Central memory CD4-positive, alpha-beta T cell (primary cell): ENCODE measurements at places on chromosomes 6 and 20.

DNA sequence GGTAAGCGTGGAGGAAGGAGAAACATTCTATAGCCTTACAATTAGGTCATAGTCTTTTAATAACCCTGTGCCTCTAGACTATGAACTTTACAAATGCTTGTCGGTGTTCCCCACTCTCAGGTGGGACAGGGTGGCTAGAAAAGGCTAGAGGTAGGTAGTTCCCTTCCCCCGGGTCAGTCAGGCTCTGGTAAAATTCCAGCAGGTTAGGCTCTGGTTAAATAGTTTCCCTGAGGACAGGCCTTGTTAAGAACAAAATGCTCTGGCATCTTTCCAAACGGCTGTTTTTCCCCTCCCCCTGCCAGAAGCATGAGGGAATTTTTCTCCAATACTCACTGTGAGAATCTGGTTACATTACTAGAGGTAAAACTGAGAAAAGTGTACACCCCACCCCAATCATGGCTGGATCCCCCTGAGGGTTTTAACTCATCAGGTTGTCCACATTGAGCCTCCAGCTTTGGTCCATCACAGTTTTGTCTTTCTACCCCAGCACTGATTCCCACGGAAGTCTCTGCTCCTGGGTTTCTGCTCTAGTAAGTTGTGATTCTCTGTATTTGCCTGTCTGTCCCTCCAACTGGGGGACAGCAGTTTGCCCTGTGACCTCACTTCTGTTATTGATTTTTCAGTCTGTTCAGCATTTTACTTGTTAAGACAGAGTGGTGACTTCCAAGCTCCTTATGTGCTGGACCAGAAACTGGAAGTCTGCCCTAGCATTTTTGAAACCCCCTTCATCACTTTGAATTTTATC is 84.7 kb upstream of the ADGRF1 start:
- DNase-seq: no peak

DNA sequence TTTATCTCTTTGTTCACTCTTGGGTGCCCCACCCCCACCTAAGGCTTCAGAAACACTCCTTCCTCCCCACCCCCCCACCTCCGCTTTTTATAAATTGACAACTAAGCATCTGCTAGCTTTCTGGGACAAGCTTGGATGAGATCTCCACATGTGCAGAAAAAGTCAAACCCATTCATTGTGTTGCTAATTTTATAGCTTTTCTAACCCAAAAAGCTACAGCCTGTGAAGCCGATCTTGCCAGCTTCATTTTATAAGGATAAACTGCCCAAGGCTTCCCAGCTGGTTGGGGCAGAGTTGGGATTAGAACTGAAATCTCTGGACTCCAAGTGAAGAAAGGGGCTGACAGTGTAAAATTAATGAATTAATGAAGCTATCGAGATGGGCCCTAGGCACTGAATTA is 24.1 kb downstream of the BPIFB4 start:
- DNase-seq: no peak

- no peak for DNase-seq
Measured at GRCh38 chr6:167107787-167108186, 15.1 kb upstream of the CCR6 start.

DNA sequence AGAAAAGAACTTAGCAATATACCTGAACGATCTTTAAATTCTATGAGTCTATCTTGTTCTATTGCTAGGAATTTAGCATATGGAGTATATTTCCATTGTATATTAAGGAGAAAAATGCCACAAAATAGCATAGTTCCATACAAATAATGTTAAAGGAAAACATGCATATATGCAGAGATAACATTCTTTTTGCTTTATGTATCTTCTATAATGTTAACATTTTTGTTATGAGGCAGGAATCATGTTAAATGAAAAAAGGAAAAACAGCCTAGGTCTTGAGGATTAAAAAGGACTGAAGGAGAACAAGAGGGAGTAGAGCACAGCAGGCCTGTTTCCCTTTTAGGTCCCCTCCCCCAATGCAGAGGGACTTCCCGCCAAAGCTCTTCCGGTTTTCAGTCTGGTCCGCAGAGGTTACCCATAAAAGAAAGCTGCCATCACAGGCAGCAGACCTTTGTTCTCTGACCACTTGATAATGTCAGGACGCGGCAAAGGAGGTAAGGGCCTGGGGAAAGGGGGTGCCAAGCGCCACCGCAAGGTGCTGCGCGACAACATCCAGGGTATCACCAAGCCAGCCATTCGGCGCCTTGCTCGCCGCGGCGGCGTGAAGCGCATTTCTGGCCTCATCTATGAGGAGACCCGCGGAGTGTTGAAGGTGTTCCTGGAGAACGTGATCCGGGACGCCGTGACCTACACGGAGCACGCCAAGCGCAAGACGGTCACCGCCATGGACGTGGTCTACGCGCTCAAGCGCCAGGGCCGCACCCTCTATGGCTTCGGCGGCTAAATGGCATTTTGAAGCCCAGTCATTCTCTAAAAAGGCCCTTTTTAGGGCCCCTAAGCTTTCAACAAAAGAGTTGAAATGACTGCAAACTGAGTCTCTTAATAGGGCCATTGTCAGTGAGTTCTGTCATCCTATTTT is 108.4 kb upstream of the PRSS16 start:
- peak; percentile 68 for DNase-seq

DNA sequence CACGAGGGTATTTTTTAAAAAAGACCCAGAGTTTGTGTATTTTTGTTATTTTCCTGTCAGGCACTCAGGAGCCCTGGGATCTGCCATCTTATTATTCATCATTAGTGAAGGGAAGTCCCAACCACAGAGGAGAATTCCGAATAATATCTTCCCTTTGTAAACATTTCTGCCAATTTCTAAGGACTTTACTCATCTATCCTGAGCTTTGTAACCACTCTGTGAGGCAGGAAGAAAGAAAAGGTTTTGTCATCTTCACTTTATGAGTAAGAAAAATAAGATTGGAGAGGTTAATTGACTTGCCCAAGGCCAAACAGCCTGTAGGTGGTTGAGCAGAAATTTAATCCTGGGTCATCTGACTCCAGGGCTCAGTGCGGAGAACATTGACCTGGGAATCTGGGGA is 23.0 kb upstream of the IYD start:
- no peak for DNase-seq

- DNase-seq: no peak
Measured at GRCh38 chr6:133396233-133396983, 155.3 kb downstream of the EYA4 start.

DNA sequence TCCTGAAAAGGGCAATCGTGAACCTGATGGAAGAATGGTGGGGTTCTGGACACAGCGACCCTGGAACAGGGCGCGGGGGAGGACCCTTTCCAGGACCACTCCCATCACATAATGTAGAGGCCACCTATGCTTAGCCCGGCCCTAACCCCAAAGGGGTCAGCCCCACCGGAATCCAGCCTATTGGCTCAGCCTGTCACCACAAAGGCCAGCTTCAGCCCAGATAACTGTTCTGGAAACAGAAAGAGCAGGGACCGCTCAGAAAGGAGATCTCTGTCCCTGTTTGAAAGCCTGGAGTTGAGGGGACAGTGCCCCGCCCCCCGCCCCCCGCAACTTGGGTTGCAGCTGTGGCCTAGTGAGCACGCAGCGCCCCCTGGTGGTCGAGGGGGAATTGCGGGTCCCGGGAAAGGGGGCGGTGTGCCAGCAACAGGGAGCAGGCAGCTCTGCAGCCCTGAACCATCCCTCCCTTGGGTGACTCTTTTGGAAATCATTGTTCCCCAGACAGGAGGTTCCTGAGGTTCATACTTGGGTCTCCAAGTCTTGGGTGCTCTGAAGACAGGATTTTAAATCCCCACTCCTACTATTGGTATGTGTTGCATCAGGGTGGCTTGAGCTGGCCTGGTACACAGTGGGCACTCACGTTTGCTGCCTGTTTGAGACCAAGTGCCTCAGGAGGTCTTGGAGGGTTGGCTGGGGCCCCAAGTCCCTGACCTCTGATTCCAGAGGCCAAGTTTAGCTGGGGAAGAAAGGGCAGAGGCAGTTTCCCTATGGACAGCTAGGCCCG is 1.5 kb downstream of the SIGLEC1 start:
- DNase-seq: peak; percentile 47

DNA sequence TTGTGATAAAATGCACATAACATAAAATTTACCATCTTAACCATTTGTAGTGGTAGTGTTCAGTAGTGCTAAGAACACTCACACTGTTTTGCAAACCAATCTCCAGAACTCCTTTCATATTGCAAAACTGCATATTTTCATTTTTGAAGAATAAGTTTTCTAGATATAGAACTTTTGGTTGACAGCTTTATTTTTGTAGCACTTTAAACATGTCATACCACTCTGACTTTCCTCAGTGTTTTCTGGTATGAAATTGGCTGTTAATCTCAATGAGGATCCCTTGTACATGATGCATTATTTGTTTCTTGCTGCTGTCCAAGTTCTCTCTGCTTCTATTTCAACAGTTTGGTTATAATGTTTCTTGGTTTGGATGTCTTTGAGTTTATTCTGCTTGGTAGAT is 45.1 kb upstream of the MICB start:
- no peak for DNase-seq

- no peak for DNase-seq
Measured at GRCh38 chr6:147065786-147066185, 138.4 kb upstream of the STXBP5 start.

DNA sequence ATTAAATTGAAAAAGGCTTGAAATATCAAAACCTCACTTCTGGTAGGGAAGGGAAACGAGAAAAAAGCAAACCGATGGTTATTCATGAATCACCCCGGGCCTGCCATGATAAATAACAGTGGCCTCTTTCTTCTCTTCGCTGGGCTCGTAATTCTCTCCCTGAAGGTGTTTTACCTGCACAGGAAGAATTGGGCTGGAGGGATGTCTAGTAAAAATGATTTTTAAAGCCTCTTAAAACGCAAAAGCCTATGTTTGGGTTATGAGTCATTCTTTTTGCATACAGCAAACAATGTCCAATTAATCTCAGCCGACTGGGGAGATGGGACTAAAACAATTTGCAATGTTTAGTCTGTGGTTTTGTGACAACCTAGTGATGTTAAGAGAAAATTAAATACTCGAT is 16.8 kb downstream of the LINC00237 start:
- DNase-seq: no peak

- DNase-seq: no peak
Measured at GRCh38 chr6:22106451-22106850, 190.4 kb downstream of the PRL start.

DNA sequence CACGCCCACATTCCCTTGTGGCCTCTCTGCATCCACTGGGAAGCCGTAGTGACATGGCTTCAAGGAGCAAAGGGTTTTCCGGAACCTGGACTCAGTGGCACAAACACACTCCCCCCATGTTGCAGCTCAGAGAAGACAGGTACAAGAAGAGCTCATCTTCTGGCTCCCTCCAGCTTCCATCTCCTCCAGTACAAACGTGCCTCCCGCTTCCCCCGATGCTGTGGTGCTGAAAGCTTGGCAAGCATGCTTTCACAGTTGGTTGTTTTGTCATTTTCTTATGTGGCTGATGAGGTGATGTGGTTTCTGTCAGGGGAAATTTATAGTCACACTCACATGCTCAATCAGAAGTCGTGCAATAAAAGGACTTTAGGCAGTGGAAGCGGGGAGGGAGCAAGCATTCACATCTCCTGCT is 258.5 kb downstream of the KIF16B start:
- DNase-seq: no peak

DNA sequence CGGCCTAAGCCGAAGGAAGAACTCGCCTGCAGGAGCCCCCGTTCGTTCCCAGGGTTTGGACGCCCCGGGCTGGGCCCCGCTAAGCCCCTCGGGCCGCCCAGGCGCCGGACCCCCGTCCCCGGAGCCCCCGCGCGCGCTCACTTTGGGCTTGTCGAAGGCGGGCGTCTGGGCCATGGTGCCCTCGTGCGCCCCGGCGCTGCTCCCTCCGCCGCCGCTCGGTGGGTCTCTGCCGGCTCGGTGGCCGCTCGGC is 140 bp downstream of the ADA start:
- DNase-seq: no peak

- no peak for DNase-seq
Measured at GRCh38 chr20:2285613-2286012, 10.2 kb upstream of the TGM3 start.

DNA sequence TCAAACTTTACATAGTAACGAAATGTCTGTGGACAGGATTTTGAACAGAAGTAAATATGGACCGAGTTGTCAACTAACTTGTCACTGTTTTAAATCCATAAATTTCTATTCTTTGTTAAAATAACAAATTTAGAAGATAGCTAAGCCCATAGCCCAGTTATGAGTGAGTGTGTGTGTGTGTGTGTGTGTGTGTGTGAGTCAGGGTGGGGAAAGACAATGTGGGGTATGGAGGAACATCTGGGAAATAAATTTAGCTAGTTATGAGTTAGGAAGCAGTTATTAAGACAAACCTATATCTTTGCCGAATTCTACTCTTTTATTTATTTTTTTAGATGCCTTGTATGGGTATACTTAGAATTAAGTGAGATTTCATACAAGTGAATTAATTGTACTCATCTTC is 9.0 kb downstream of the TPBG start:
- DNase-seq: no peak

DNA sequence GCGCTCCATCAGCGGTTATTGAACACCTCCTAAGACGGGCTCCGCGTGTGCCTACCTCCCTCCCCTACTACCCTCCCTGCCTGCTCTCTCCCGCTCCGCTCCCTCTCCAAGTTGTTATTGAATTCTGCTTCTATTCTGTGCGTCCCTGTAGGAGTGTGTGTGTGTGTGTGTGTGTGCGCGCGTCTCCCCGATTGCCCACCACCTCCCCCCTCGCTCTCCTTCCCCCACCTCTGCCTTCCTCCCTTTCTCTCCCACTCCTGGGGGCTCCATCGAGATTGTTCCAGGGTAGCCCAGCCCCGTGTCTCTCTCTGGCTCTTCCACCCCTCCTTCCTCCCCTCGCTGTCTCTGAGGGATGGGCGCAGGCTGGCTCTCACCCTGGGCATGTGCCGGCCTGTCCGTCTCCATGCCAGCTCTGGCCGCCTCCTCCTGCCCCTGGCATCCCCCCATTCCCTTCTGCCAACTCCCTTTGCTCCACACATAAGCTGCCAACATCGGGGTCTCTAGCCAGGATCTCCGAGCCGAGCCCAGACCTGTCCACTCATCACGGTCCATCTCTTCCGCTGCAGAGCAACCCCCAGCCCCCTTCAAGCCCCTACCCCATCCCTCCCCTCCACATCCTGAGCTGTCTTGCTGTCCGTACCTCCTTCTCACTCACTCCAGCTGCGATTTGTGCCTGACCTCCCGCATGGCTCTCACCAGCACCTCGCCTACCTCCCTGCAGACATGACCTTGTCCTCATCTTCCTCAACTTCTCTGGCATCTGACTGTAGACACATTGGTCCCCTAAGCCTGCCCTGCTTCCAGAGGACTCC is 68.5 kb downstream of the SRC start:
- DNase-seq: no peak

GRCh38 chr20:34525709-34526416 is 9.6 kb downstream of the DYNLRB1 start:
- DNase-seq: no peak
